ENCODE measurements at places on chromosomes 6 and 20. TPM values are rescaled to one million over a fixed set of nuclear protein-coding genes. Genes with fewer than 3 reads are reported as not detected.

DNA sequence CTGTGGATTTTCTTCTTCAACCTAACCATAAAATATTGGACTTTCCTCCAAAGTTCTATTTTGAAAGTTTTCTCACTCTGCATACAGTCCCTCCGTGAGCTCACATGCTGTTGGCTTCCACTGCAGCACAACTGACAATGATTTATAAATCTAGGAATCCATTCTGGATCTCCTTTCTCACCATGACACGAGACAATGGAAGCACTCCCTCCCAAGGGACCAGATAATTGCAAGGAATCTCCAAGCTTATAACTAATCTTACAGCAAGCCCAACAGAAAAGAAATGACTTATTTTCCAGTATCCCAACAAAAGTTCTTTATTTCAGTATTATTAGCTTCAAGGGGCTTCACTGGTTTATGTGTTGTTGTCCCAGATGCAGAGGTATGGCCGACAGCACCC lies 729.0 kb downstream of the RFPL4B start:
- no peak for DNase-seq

Gene CDSN
- not detected for polyA plus RNA-seq

DNA sequence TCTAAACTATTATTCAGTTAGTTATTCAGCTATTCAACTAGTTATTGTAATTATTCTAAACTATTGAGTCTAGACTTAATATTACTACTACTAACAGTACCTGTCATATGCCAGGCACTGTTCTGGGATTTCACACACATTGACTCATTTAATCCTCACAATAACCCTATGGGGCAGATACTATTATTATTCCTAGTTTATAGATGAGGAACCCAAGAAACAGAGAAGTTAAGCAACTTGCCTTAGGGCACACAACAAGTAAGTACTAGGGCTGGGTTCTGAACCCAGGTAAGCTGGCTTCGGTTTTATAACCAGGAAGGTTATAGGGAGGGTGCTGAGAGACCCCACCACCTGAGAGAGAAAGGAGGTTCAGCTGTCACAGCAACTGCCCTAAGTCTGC lies 7.8 kb downstream of the TEAD3 start:
- no peak for DNase-seq

Gene LY6G6D
- polyA plus RNA-seq = not detected

GRCh38 chr6:36377594-36377993 lies 9.9 kb downstream of the ETV7 start:
- DNase-seq = no peak

GRCh38 chr20:48064929-48065328 lies 279.6 kb upstream of the SULF2 start:
- peak; percentile 38 for DNase-seq

GRCh38 chr20:44643596-44644229 lies 7.8 kb downstream of the ADA start:
- DNase-seq = peak; percentile 90

DNA sequence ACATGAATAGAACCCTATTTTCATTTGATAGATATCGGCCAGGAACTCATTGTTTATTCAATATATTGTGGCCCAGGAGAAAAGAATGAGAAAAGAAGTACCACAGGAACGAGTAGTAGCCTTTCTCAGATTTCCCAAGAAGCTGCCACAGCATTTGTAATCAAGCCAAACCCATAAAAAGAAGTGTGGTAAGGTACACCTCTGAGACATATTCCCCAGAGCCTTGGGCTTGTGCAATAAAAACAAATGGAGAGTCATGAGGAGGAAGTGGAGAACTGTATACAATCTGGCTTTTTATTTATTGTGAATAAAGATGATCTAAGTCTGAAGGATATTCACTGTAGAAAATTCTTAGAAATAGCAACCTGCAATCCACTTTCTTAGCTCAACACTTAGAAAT lies 36.7 kb downstream of the KIF6 start:
- DNase-seq = peak; percentile 86

DNA sequence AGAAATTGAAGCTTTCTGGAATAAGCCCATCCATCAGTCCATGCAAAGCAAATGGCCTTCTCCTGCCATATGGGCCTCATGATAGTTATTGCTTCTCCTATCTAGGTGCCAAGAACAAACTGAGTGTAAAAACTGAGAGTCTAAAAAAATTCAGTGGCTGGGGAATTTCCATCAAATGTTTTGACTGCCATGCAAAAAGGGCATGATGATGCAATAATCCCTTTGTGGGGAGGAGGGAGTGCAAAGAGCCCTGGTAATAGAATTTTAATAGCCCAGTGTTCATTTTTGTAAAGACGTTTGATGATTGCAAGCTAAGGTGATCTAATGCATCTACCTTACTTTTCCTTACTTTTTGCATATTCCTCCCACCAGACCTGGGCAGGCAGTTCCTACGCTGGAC lies 683.7 kb downstream of the EPM2A start:
- DNase-seq = no peak

Gene C2
- polyA plus RNA-seq = 1.4 TPM

Measured in GM23248 (cell line).